ENCODE measurements at places on chromosomes 16 and 17.

DNA sequence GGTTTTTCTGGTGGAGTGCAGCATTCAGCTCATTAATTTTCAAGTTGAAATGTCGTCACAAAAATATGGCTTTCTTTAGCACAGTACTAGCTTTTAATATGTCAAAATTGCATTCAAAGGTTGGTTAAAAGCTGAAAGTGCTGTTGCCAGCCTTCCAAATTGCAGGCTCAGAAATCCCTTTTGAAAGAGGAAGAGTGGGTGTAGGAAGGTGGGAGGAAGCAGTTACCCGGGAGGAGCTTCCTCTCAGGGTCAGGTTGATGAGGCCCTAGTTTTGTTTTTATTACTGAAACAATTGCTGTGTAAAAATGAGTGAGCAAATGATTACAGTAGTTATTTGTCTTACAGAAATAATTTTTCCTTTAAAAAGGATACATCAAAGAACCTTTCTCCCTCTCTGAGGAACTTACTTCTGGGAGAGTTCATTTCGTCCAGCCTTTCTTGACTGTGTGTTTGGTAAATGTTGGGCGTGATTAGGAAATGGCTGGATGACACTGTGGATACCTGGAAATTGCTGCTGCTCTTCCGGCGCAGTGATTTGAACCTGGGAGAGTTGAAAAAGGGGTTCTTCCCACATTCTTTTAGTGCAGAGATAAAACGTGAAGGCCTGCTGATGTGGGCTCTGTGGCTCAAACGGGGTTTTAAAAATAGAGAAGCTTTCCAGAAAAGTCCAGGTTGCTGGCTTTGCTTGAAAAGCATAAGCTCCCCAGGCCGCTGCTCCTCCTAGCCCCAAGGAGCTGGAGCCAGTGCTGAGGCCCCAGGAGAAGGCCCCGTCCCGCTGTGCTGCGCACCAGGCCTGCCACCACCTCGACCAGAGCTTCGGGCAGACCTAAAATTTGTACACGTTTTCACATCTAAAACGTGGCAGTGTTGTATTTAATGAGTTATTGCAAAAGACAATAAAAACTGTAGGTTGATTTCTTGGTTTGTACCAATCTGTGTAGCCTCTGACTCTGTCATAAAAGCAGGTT lies 41.7 kb downstream of the SEC14L1 start:
- no peak for DNase-seq

GRCh38 chr17:43449470-43450248 lies 34.1 kb upstream of the DHX8 start:
- DNase-seq = no peak

DNA sequence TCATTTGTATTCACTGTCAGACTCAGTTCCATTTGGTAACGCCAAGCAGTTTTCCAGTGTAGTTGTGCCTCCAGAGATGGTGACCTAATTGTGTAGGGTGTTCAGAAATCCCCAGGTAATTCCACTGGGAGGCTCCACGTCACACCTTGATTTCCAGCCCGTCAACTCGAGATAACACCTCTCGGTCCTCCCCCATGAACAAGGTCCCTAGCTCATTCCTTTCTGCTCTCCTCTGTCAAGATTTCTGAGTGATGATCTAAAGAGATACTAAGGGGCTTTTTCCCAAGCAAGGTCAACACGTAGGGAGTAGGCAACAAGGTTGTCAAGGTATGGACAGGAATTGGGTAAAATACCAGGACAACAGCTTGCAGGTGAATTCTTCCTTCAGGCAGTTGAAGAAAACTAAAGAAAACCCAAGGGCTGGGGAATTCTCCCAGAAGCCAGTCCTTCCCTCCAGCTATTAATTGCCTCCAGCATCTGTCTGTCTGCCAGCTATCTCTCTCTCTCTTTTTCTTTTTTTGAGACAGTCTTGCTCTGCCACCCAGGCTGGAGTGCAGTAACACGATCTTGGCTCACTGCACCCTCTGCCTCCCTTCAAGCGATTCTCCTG lies 31.4 kb downstream of the GPRC5B start:
- no peak for DNase-seq

DNA sequence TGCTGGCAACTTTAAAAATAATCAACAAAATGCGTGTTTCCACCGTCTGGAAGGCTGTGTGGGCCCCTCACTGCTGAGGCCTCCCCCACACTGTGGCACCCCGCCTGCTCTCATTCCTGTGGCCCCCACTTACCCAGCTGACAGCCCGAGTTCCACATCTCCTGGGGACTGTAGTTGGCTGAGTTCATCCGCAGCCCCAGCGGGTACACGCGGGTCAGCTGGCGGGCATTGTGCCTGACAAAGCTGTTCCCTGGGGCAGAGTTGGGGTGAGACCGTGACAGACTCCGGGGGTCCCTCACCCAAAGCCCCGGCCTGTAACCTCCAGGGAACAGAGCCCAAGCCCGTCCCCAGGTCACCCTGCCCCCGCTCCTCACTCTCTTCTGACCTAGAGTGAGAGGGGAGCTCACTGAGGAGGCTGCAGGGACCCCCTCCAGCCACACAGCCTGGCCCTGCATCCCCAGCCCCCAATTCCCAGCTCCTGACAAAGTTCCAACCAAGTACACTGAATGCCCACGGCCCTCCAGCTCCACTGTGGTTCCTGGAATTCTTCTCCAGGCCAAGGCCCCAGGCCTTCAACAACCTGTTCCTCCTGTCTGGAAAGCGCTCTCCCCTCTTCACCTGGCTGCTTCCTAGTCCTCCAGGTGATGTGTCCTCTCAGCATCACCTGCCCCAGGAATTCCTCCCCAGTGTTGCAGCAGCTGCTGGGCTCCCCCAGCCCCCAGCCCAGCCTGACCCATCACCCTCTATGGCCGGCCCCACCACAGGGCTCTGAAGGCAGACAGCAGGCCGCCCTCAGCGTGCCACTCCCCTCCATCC lies 18.0 kb downstream of the PLCD3 start:
- no peak for DNase-seq

GRCh38 chr16:21617607-21618006 lies 18.2 kb downstream of the METTL9 start:
- DNase-seq = no peak

DNA sequence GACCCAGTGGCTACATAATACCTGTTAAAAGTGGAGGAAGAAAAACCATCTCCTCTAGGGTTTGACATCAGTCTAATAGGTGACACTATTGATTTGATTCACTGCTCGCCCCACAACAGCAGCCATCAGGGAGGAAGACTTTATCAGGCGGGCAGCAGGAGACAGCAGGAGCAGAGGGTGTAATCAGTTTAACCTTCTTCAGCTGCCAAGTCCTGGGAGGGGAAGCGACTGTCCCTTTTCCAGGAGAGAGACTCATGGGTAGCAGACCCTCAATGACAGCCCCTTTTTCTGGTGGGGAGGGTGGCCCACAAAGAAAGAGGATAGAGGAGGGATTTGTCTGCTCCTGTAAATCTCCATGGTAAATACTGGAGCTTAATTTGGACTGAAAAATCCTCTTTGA lies 291.8 kb downstream of the HAPSTR1 start:
- DNase-seq = no peak

GRCh38 chr16:64365448-64365931 lies 756.4 kb downstream of the CDH11 start:
- DNase-seq = no peak

GRCh38 chr17:72223866-72224291 lies 103.1 kb downstream of the SOX9 start:
- DNase-seq = no peak

- no peak for DNase-seq
Measured at GRCh38 chr17:74592087-74592990, at the start of gene CD300LD. Gene CD300LD (minus strand): TSS chr17:74592283. CDS start chr17:74592202, 81 bp downstream.

- DNase-seq = no peak
Measured at GRCh38 chr16:69107316-69107962, 2.0 kb downstream of the HAS3 start.

DNA sequence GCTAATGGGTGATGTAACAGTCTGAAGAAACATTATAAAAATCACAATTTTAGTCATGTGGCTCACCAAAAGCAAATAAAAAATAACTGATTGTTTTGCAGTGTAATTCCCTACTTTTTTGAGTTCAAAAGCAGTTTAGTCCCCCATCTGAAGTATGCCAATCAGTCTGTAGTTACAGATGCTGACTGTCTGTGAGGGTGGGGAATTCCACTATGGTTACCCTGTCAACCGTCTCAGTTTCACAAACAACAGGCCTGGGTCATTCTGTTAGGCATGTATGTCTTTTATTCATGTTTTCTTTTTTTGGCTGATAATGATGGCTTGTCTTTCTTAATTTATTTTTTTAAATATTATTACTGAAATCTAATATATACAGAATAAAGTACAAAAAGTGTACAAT lies 69.3 kb downstream of the STXBP4 start:
- DNase-seq = no peak

DNA sequence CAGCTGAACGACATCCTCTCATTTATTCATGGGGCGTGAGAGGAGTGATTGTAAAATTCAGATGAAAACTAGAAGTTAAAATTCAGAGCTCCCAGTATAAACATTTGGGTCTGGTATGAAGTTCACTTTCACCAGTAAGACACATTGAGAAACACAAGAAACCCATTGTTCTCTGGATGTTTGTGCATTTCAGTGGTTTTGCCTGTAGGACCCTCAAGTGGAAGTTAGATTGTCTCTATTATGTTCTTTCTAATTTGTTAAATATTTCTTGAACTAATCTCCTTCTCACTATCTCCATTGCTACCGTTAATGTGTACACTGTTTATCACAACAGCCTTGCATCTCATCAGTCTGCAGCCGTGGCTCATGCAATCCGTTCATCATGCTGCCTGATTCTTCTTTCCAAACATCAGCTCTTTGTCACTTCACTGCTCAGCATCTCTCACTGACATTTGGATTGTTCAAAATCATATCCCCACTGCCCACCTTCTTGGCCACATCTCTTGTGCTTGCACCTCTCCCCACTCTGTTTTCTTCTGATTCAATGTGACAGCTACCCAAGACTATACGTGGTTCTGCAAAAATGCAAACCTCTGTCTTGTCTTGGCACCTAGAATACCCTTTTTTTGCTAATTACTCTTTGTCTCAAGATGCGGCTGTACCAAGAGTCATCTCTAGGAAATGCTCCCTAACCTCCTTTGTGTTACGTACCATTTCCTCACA lies 49.5 kb downstream of the HLF start:
- DNase-seq = no peak

DNA sequence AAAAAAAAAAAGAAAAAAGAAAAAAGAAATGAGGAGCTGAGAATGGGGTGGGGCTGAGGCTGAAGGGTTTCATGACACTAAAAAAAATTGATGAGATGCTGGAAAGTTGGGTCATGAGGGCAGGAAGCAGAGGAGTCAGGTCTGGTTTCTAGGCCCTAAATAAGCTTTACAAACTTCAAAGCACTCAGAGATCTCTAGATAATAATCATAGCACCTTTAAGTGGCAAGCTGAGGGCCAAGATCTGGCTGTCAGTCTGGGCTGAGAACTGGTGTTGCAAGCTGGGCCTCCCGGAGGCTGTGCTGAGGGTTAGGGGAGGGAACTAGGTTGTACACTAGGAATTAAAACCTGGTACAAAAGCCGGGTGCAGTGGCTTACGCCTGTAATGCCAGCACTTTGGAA lies 6.4 kb downstream of the ZNF764 start:
- DNase-seq = peak; percentile 59

- DNase-seq = peak; percentile 28
Measured at GRCh38 chr17:8060274-8060673, 21.4 kb downstream of the ALOX15B start.

- DNase-seq = no peak
Measured at GRCh38 chr16:53805752-53806151, 101.8 kb downstream of the FTO start.

DNA sequence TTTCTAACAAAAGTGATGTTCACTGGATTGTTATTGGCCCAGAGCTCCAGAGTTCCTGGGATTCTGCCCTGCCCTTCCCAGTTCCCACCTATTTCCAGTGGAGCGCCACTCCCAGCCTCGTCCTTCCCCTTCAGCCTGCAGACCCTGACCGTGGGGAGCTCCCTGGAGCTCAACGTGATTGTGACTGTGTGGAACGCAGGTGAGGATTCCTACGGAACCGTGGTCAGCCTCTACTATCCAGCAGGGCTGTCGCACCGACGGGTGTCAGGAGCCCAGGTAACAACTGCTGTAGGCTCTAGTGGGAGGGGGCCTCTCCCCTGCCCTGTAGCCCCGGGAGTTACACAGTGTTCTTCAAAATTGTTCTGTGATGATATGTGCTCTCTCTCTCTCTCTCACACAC lies 11.8 kb downstream of the COX6A2 start:
- DNase-seq = no peak

DNA sequence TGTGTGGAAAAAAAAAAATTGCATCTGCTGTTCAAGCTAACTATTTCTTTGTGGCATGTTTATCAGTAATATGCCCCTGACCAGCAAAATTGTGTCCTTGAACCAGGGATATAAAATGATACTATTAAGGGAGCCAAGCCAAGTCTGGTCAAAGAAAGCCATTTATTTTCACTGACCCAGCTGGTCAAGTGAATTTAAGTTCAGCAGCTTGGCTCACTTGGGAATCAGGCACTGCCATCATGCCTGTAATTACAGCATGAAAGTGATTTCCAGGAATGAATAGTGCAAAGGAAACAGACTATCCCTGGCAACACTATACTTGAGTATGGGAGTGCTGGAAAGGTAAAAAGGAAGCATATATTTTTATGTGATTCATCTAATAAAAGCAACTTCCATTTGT lies 934.6 kb upstream of the CDH8 start:
- no peak for DNase-seq

GRCh38 chr17:63442549-63443035 lies 3.5 kb downstream of the CYB561 start:
- DNase-seq = no peak

DNA sequence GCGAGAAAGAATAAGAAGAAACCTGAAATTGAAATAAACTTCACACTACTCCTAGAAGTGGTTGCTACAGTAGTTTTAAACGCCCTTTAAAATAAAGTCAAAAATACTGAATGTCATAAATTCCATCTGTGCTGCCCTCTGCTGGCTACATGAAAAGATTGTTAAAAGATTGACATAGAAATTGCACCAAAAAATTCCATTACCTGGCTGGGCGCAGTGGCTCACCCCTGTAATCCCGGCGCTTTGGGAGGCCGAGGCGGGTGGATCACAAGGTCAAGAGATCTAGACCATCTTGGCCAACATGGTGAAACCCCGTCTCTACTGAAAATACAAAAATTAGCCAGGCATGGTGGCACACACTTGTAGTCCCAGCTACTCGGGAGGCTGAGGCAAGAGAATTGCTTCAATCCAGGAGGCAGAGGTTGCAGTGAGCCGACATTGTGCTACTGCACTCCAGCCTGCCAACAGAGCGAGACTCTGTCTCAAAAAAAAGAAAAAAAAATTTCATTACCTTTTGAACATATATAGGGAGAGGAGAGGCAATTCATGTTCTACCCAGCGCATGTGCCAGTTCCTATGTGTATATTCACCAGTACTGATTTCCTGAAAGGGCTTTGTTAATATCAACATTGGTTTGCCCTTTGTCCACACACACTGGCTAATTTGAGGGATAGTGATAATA lies 36.5 kb downstream of the CYTH1 start:
- DNase-seq = peak; percentile 47
